Stimulated activated CD8-positive, alpha-beta memory T cell treated with anti-CD3 and anti-CD28 coated beads, Interleukin-7, amount 100 ng/mL, for 1 hour (primary cell): ENCODE measurements at places on chromosomes 1 and 21.

GRCh38 chr1:41890825-41891198, 27.9 kb downstream of the HIVEP3 start:
- no peak for DNase-seq

DNA sequence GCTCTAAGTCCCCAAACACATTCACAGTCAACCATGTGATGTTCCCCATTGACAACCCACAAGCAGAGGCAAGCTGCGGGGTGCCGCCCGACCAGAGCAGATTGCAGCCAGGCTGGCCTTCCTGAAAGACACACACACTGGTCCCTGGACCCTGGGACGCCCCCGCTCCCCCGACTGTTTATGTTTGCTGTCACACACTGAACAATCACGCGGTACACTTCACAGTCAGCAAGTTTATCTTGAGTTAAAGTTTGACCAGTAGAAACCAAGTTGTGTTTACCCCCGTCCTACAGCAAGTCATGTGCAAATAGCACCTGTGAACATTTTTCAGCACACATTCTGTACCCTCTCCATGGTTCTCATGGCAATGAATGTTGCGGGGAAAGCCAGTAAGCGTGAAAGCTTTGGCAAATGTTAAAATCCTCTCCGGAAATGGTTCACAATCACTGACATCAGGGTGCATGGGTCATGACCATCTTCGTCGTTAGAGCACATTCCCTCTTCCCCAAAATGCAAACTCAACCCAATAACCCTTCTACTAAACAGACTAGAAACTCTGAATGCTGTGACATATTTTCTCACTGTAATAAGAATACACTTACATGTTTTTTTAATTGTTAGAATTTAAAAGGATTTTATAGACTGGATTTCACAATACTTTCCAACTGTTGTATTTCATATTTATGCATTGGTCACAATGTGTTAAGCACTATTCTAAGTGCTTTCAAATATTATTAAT, 33.3 kb upstream of the IRF2BP2 start:
- no peak for DNase-seq

DNA sequence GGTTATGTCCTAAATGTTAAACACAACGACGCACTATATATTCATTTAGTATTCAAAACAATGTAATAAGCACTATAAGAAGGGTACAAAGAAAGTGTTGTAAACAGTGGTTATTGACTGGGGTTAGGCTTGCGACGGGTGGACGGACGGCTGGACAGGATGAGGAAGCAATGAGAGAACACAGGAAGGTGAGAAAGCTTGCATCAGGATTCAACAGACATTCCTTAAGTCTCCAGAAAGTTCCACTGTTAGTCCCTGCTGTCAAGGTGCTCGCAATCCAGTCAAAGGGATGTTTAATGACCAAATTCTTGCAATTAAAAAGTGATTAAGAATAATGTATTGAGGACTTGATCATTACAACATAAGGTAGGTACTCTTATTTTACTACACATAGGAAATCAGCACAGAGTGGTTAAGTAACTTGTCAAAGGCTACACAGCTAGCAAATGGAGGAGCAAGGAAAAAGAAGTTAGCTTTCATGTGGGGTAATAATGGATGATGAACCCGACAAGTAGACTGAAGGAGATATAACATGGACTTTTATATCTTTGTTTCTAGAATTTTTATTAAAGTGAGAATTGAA, 994 bp upstream of the ACBD6 start:
- DNase-seq, result no peak

DNA sequence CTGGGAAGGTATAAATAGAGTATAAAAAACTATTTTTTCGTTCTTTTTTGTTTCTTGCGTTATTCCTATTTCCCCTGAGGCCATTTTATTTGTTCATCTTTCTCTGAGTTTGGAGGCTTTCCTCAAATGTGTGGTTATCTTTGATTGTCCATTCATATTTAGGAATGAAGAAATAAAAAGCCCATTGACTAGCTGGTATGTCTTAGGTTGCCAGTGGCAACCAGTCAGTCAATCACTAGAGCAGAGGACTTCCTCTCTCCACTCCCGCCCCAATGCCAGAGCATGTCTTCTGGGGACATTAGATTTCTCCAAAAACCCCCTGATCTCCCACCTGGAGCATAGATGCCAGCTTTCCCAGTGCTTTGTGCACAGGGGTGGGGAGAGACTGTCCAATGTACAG, 20.7 kb upstream of the FOXE3 start:
- DNase-seq, result no peak

DNA sequence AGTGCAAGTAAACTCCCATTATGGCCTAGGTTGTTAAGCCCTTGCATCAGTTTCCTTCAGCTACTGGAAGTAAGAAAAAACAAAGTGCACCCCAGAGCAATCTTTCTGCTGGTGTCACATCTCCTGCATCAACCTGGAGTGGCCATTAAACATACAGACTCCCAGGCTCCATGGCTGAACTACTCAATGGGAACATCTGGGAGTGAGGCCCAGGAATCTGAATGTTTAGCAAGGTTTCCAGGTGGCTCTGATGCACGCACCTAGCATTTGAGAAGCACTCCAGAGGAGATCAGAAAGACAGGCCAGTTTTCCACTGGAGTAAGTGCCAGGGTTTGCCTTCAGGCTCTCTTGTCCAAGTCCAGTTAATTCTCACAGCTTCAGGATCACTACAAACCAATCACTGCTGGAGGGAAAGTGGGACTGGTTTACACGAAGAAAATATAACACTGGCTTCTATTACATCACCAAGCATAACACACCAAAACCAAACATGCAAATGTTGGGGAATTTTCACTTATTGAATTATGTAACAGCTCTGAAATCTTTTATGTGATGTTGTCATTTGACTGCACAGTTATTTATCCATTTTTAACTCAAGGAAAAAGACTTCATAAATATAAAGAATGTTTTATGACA, 22.3 kb upstream of the ABCA4 start:
- DNase-seq, result no peak
